Right renal cortex interstitium (tissue), 3 donors: ENCODE measurements at places on chromosomes 16 and 17. TPM values are rescaled to one million over a fixed set of nuclear protein-coding genes. Genes with fewer than 3 reads are reported as not detected.

DNA sequence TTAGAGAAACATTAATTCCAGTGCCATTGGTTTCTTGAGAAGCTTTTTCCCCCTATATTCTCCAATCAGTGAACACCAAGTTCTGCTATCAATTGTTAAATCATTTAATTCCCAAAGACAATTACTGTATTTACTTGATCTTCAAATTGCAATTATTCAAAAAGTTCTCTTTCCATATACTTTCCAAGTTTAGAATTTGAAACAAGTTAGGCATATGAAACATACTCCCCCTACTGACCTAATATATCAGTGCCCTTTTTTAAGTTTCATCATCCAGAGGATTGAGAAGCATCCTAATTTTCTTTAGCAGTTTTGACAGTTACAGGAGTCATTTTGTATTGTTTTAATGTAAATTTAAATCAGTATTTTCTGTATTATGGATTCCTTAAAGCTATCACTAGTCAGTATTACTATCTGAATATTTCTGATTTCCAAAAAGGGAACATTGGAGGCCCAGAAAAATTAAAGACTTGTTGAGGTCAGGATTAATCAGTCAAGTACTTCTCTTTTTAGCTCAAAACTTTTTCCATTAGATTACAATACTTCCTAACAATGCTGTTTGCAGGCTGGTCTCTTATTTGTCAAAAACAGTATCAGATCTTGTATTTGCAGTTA lies 16.3 kb downstream of the MEIOC start:
- DNase-seq: no peak

- DNase-seq: no peak
Measured at GRCh38 chr17:51427856-51428255, 167.5 kb downstream of the UTP18 start.

DNA sequence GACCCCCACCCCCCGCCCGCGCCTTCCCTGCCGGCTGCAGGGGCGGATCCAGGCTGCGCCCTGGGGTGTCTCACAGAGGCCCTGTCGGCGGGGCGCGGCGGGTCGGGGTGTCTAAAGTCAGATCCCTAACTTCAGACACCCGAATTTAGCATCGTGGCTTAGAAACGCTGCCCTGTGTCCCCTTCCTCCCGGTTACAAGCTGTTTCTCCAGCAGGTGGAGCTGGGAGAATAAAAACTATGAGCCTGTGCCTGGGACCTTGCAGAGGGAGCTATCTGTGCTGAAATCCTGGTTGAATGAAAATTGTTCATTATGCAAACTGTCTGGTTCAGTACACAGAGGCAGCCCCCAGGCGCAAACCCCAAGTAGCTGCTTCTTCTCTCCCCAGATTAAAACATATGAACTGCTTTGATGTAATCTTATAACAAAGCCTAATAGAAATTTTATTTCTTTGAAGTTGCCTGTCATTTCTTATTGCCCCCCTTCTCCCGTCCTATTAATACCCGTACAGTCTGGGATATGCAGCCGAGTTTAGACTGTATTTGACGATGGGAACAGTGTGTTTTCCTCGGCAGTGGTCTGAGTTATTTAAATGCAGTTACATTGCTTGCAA lies 79.0 kb downstream of the RPA1 start:
- DNase-seq: peak; percentile 65

GRCh38 chr16:77599793-77600415 lies 122.4 kb upstream of the NUDT7 start:
- no peak for DNase-seq

DNA sequence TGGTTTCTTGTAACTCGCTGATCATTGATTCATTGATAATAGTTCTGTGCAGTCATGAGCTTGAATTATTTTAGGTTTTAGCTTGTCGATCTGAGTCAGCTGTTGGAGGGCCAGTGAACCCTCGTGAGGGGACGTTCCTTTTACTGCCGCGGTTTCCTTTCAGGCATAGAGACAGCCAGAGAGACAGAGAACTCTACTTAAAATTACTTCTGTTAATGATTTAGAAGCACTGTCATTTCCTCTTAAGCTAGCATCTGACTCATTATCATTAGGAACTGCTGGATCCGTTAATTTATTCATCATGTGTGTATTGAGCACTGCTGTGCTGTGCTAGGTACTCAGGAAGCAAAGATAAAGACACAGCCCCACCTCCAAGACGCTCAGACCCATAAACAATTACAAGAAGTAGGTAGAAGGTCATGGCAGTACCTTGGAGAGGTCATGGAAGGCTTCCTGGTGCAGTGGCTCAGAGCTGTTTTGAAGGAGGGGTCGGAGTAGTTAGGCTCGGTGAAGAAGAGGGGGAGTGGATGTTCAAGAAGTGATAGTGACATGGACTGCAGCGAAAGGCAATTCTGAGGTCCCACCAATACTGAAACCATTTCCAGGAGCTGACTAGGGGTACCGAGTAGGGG lies 3.3 kb downstream of the PGS1 start:
- DNase-seq: no peak

GRCh38 chr17:42163113-42163512 lies 8.3 kb upstream of the RAB5C start:
- DNase-seq: no peak

DNA sequence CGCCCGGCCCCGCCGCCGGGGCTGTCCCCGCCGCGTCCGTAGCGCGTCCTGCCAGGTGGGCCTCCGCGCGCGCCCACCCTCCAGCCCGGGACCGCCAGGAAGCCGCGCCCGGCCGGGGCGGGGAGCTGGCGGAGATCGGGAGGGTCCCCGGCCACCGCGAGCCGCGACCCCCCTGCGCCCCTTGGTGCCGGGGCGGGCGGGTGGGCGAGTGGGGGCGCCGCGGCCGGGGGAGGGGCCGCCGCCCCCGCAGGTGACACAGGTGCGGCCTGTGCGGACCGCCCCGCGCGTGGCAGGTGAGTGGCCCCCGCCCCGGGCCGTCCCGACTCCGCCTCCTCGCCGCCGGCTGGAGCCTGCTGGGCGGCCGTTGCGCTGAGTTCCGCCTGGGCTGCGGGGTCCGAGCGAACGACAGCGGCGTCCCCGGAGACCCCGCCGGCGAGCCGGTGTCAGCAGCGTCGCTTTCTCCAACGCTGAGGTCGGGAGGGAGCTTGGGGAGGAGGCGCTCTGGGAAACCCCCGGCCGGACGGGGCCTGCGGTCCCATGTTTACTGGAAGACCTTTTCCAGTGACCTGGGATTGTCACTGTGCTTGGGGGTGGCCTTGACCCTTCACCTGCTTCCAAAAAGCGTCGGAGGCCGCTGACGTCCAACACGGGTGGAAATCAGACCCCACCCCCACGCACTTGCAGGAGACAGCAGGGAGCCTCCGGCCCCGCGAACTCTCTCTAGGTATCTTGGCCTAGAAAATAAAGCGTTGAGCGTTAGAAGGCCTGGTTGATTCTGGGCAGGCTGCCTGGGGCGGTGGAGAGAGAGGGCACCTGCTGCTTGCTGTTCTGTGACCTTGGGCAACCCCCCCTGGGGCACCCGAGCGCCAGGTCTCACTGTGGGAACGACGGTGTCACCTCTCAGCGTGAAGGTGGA lies 542 bp downstream of the KLHL36 start:
- DNase-seq: no peak

DNA sequence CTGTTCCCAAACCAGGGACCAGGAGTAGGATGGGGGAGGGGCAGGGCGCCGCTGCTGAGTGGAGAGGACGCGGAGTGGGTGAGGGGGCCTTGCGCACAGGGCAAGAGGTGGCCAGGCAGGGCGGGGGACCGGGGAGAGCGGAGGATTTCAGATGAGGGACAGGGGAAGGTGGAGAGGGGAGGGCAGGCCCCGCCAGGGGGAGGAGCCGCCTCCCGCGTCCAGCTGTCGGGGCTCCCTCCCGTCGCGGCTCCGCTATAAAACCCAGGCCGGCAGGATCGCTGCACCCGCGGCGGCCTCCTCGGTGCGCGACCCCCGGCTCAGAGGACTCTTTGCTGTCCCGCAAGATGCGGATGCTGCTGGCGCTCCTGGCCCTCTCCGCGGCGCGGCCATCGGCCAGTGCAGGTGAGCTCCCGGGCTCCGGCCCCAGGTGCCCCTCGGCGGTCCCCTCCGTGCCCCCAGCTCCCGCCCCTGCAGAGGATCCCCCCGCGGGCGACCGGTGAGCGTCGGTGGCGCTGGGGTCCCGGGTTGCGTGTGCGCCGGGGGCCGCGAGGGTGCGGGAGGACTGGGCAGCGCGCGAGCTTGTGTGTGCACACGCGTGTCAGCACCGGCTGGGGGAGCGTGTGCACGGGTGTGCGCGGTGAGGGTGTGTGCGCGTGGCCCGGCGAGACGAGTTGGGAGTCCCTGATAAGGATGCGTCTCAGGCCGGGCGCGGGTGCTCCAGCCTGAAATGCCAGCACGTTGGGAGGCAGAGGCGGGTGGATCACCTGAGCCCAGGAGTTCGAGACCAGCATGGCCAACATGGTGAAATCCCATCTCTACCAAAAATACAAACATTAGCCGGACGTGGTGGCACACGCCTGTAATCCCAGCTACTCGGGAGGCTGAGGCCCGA lies at the start of gene CA4:
Gene CA4 (plus strand): TSS at position 283 of the 892 bp plus-strand sequence. CDS start 62 bp downstream, at position 345.
- DNase-seq: no peak

GRCh38 chr17:31318298-31318801 lies 3.1 kb downstream of the EVI2A start:
- no peak for DNase-seq

GRCh38 chr16:29760567-29761279 lies 14.9 kb upstream of the C16orf54 start:
- no peak for DNase-seq

DNA sequence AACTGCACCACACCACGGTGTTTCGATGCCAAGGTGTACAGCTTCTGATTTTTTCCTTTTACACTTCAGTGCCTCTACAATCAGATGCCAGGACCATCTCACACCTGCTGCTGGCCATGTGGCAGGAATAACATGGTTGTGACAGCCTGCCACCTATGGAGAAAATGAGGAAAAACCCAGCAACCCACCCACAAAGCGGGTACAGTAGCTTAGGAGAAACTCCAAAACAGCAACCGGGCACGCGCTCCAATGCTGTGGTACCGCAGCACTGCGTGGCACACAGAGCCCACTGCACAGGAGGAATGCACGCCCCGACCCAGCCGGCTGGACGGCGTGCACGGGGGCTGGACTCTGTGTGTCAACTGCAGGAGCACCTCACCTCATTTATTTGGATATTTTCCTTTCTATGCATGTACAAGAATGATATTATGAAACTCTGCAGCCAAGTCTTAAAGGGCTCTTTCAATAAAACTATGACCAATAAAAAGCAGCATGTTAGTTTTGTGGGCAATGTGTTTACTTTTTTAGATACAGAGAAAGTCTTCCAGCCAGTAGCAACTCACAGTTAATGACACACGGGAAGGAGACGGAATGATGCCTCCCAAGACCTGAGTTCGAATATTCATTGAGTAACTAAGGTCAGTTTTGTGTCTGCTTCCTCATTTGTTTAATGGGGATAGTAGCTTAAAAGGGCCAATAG lies 45.9 kb downstream of the MAP1LC3B start:
- DNase-seq: no peak

- no peak for DNase-seq
Measured at GRCh38 chr17:55731586-55732250, 9.1 kb upstream of the TMEM100 start.

GRCh38 chr17:19645734-19646201 lies 2.8 kb upstream of the ALDH3A2 start:
- no peak for DNase-seq

DNA sequence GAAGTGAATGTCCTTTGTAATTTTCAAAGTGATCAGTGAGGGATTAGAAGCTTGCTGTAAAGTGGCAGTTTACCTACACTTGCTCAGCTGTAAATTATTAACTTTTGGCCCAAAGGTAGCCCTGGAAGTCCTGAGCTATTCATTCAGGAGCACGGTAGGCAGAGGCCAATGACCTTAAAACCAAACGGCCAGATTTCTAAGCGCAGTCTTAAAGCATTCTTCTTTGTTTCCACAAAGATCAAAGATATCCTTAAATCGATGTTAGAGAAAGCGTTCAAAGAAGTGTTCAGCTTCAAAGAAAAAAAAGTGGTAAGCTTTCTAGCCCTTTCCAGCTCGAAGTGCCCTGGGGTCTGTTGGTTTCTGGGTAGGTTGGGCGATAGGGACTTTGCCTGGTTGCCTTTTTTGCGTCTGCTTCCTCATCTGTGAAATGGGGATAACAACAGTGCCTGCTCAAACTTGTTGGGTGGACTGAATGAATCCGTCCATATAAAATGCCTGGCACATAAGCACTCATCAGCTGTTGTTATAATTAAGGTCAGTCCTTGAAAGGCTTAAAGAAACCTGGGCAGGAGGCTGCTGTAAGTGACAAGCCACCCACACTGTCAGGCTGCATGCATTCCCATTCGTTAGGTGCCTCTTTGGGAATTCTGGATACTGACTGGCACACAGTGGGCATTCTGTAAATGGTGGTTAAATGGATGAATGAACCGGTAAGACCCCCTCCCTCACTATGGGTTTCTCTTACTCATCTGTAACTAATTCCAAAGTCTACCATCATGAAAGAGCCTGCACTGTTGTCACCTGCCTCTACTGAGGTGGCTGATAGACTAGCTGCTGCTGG lies 113.2 kb downstream of the PRKCA start:
- DNase-seq: no peak

- no peak for DNase-seq
Measured at GRCh38 chr16:2768403-2769089, 8.5 kb downstream of the ELOB start.

- no peak for DNase-seq
Measured at GRCh38 chr17:35683591-35683990, 47.8 kb upstream of the RASL10B start.

DNA sequence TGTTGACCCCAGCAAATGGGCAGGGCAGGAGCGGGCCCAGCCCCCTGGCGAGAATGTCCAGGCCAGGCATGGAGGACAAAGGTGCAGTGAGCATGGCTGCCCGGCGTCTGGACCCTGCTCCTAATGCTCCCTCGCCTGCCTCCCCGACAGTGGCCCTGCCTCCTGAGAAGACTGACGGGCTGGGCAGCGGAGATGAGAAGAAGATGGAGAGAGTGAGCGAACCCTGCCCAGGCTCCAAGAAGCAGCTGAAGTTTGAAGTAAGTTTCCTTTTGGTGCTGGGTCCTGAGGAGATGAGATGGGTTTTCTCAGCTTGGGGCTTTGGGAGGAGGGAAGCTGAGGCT lies 59.7 kb downstream of the SNX20 start:
- no peak for DNase-seq

- no peak for DNase-seq
Measured at GRCh38 chr16:57238682-57239081, 6.4 kb upstream of the ARL2BP start.

GRCh38 chr17:83098241-83099085 lies 19.1 kb downstream of the METRNL start:
- DNase-seq: no peak

GRCh38 chr17:80035937-80036714 lies at the start of gene CCDC40:
Gene CCDC40 (plus strand): TSS chr17:80036642. CDS start chr17:80036663, 21 bp downstream.
- DNase-seq: no peak

- DNase-seq: no peak
Measured at GRCh38 chr16:85916141-85916890, 17.4 kb downstream of the IRF8 start.

The SOX8 gene
- 3.2 TPM for polyA plus RNA-seq

The MPP2 gene
- polyA plus RNA-seq: 5.9 TPM

The CA7 gene
- polyA plus RNA-seq: 0.11 TPM

The FOXN1 gene
- polyA plus RNA-seq: 0.41 TPM

The GAA gene
- polyA plus RNA-seq: 31.4 TPM

The ERN2 gene
- 0.39 TPM for polyA plus RNA-seq

The WBP2 gene
- 86.7 TPM for polyA plus RNA-seq

The KRTAP4-4 gene
- polyA plus RNA-seq: not detected

The TOX3 gene
- polyA plus RNA-seq: 33.6 TPM
